ENCODE measurements at places on chromosomes 2 and 18. TPM values are rescaled to one million over a fixed set of nuclear protein-coding genes. Genes with fewer than 3 reads are reported as not detected.
A peak's percentile ranks its signal among the peaks of the same experiment; 100 is the strongest.

Gene NYAP2
- total RNA-seq: not detected

- peak; percentile 72 for DNase-seq
These were observed 91.6 kb upstream of the MGAT4A start for GRCh38 chr2:98822301-98823164.

Gene PAX8
- 4.3 TPM for total RNA-seq

Gene IL1F10
- not detected for total RNA-seq

GRCh38 chr2:66437691-66438497, 3.0 kb downstream of the MEIS1 start:
- no peak for DNase-seq

DNA sequence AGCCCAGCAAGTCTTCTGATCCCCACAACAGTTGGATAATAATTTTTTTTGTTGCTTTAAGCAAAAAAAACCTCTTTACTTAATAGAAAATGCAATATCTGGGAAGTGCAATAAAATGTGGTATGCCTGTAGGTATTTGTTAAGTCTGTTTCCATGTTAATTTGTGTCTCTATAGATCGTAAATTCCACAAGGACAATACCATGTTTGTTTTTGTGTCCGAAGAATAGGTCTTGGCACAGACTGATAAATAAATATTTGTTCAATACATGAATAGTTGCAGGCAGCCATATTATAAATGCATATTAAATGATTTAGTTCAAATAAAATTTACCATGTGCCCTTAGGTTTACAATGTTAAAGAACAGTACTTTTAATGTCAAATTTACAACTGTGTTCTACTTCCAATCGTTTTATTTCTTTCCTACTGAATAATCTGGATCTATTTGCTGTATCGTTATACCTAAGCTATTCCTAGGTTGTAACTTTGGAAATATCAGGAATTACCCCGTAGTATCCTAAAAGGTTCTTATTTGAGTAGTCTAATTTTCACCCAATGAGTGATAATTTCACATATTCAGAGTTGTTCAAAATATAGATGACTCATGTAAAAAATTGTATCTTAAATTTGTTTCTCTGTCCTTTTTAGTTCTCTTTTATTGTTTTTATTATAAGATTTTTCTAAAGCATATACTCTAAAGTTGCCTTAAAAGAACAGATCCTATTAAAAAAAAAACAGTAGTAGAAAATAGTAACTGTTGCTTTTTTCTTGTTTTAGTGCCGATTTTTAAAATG, 151.8 kb downstream of the EHBP1 start:
- no peak for DNase-seq

GRCh38 chr2:68901199-68901514, 30.0 kb upstream of the BMP10 start:
- DNase-seq: no peak

Gene GPR55
- 6.8 TPM for total RNA-seq
